ENCODE measurements at places on chromosomes 4 and X. TPM values are rescaled to one million over a fixed set of nuclear protein-coding genes. Genes with fewer than 3 reads are reported as not detected.

Gene SPANXD
- not detected for total RNA-seq

Gene TLL1
- 0.15 TPM for total RNA-seq

Gene SERPINA7
- not detected for total RNA-seq

- no peaks in the 10 kb centered on the region for H3K4me1 ChIP-seq
- H3K4me3 ChIP-seq: no peak overlapping the region
- no peaks in the 10 kb centered on the region for H3K36me3 ChIP-seq
- DNase-seq: no peak
Measured at GRCh38 chr4:90727938-90728337, 600.7 kb downstream of the CCSER1 start.

DNA sequence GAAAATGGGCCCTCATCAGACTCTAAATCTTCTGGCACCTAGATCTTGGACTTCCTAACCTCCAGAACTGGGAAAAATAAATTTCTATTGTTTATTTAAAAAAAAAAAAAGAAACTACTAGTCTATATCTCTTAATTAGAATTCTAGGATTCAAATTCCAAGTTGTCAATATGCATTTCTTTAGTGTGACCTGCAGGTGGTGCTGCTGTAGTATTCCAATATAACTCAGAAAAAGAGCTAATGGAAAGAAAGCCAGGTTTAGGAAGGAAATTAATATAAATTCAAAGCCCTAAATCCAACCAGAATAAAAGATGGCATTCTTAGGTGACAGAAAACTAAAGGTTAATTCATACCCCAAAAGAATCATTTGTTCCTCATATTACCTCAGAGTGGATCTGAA lies 80.0 kb upstream of the NALF2 start:
- DNase-seq: no peak
- H3K4me1 ChIP-seq: no peaks in the 10 kb centered on the region
- no peak overlapping the region for H3K4me3 ChIP-seq
- no peak overlapping the region for H3K27ac ChIP-seq
- no peaks in the 10 kb centered on the region for H3K36me3 ChIP-seq

DNA sequence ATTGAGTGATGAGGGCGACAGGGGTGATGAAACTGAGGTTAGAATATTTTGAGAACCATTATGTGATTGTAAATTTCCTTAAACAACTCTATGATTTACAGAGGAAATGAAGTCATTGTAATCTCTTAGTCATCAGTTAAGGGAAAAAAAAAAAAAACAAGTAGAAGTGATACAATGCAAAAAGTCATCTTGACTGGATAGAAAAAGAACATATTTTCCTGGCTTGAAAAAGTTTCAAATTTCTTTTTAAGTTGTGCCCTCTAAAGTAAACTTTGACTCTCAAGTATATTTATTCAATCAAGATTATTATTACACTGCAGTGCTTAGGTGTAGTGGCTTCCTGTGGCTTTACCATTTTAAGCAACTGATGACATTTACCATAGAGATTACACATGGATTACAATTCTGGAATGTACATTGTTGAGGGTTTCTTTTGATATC lies 40.6 kb downstream of the GABRB1 start:
- DNase-seq: no peak
- peaks cover 11% of the 10 kb centered on the region for H3K4me1 ChIP-seq
- no peak overlapping the region for H3K4me3 ChIP-seq
- H3K36me3 ChIP-seq: no peaks in the 10 kb centered on the region
- no peak overlapping the region for H3K27ac ChIP-seq

DNA sequence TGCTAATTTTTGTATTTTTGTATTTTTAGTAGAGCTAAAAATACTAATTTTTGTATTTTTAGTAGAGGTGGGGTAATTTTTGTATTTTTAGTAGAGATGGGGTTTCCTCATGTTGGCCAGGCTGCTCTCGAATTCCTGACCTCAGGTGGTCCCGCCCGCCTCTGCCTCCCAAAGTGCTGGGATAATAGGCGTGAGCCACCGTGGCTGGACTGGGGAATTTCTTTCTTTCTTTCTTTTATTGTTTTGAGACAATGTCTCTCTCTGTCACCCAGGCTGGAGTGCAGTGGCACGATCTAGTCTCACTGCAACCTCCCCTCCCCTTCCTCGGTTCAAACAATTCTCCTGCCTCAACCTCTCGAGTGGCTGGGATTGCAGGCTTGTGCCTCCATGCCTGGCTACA lies 83.0 kb downstream of the FAM193A start:
- peaks cover 35% of the 10 kb centered on the region for H3K4me1 ChIP-seq
- H3K27ac ChIP-seq: no peak overlapping the region
- peaks cover 8% of the 10 kb centered on the region for H3K27me3 ChIP-seq
- H3K4me3 ChIP-seq: no peak overlapping the region
- H3K36me3 ChIP-seq: no peaks in the 10 kb centered on the region

DNA sequence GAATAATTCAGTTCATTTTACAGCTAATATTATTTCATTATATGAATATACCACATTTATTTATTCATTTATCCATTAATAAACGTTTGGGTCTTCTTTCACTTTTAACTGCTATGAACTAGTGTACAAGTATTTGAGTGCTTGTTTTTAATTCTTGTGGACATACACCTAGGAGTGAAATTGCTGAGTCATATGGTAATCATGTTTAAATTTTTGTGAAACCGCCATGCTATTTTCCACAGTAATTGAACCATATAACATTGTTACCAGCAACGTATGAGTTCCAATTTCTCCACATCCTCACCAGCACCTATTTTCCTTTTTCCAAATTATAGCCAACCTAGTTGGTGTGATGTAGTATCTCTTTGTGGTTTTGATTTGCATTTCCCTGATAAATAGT lies 388.2 kb downstream of the MAGEE1 start:
- no peaks in the 10 kb centered on the region for H3K4me1 ChIP-seq
- H3K4me3 ChIP-seq: no peak overlapping the region
- DNase-seq: no peak
- H3K36me3 ChIP-seq: no peaks in the 10 kb centered on the region

DNA sequence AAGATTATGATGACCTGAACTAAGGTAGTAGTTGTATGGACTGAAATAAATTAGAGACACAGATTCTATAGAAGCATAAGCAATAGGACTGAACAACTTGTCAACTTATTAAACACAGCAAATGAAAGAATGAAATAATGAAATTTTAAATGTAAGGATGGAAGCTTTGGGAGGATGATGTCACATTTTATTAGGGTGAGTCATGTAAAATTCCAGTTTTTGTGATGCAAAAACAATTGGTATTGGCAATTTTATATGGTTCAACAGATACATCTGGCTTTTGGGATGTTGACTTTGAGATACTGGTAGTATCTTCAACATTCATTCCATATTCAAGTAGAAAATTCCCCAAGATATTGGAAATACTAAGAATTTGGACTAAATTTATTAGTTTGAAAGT lies 72.7 kb upstream of the IL15 start:
- no peak overlapping the region for H3K27ac ChIP-seq
- no peaks in the 10 kb centered on the region for H3K36me3 ChIP-seq
- H3K27me3 ChIP-seq: no peaks in the 10 kb centered on the region
- no peak for DNase-seq
- H3K4me1 ChIP-seq: no peaks in the 10 kb centered on the region

All from glutamatergic neuron (in vitro differentiated cells).